ENCODE measurements at places on chromosomes 7 and 10.

DNA sequence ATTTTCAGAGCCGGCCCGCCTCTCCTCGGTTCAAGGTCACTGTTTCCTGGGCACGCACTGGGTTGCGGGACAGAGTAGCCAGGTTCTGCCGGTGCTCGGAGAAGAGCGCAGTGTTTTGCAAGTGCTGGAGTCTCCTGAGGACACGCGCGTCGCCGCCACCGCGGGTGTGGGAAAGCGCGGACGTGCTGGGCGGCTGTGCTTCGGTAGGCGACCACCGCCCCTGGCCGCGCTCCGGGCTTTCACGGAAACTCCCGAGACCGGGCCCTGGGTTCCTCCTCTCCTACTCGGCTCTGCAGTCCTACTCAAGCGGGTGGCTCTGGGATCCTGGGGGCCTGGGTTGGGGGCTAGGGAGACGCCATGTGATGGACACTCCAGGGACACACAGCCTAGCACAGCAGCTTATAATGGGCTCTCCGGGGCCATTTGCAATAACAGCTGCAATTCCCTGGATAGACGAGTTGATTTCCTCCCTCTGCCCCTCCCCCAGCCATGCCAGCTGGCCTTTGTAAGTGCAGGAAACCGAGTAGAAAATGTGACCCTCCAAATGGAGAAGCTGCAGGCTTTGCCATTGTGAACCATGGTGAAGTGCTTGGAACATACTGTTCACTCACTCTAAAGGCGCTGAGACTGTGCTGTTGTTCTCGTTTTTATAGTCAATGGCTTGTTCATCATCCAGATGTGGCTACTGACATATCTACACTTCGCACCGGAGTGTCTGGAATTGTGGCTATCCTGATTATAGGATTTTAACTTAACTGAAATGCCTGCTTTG, 2.1 kb downstream of the FRAT1 start:
- no peak for DNase-seq

DNA sequence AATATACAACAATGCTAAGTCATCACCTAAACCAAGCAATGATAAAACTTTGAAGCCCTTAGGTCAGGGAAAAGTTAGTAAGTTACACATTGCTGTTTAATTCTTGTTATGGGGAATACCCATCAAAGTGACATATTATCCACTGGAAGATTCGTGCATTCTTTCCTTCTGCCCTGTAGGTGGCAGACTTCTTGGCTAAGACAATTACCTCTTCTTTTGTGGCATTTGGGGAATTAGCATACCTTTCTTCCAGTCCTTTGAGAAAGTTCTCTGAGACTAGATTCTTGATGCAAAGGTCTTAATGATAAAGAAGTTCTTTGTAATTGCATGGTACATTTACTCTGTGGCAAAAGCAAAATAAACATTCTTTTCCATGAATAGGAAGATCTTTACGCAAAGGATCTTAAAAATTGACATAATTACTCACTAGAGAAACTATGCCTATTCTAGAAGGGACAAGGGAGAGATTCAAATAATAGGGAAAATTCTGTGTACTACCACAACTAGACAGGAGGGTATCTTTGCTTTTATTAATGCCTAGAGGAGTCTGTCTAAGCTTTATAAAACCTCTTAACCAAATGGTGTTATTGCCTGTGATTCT, 395.9 kb downstream of the GRM8 start:
- DNase-seq, result no peak

- peak; percentile 73 for DNase-seq
Observed at GRCh38 chr7:4791738-4792536, 16.5 kb downstream of the AP5Z1 start.

DNA sequence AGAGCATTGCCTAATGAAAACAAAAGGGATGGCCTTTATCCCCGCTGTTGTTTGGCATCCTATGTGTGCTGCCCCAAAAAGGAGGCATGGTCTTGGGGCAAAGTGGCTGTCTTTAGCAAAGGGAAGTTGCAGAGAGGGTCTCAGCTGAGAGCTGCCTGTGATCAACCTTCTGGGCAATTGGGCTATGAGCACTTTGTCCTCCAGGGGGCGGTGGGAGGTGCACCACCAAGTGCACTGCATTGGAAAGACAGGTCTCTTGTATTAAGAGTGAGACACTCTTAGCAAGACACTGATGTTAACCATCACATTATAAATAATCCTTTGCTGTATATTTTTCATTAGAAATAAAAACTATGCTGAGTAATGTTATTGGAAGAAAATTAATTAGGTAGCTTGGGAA, 314.8 kb downstream of the POM121L12 start:
- no peak for DNase-seq

DNA sequence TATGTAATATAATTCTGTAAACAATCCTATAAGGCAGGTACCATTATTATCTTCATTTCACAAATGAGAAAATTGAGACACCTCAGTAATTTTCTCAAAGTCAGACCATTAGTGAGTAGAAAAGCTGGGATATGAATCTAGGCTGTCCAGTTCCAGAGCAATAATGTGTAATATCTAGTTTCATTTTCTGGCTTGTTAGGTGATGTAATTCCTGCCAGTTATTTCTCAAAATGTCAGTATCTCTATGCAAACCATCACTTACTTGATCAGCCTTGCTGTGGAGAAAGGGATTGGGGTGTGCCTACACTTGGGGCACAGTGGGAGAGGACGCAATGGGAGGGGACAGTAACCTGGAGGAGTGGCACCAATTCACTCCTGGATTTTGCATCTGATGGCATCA, 157.5 kb downstream of the LYZL1 start:
- no peak for DNase-seq

- no peak for DNase-seq
Observed at GRCh38 chr10:13883636-13884444, 297.1 kb downstream of the PRPF18 start.

GRCh38 chr10:4568731-4569130, 257.3 kb upstream of the AKR1E2 start:
- DNase-seq, result no peak

DNA sequence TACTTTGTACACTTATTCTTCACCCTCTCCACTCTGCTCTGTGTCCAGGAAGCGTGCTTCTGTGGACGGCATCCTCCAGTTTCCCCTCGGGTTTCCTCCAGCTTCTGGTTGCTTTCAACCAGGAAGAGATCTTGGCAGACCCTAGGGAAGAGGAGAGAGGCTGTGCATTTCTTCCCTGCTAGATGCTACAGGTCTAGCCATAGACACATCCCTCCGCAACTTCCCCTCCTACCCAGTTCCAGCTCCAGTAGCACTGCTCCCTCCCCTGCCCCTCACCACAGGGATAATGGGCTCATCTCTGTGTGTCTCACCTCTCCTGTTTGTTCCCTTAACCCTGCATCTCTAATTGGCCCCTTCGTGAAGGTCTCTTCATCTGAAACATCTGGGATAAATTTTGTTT, 16.3 kb downstream of the TLL2 start:
- no peak for DNase-seq

DNA sequence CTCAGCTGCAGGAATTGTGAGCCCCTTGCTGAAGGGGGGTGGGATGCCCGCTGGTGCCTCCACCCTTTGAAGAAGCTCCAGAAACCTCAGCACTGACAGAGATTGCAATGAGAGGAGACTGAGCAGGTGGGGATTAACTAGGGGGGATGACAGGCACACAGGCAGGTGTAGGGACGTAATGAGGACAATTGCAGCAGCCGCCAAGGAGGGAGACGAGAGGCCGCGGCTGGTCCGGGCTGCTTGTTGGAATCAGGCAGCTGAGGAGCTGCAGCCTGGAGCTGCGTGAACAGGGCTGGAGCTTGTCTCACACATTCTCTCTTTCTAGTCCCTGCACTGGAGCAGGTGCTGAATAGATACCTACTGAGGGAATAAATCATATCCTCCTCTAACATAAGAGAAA, 122.0 kb upstream of the TCERG1L start:
- no peak for DNase-seq

DNA sequence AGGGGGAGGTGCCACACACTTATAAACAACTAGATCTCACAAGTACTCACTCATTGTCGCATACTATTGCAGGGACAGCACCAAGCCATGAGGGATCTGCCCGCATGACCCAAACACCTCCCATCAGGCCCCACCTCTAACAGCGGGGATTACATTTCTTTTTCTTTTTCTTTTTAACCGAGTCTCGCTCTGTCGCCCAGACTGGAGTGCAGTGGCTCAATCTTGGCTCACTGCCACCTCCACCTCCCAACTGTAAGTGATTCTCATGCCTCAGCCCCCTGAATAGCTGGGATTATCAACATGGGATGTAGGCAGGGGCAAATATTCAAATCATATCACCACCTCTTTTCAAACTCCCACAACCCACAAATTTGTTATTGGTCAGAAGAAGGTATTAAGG, 76.7 kb downstream of the SKAP2 start:
- no peak for DNase-seq

GRCh38 chr10:5514226-5514850, 10.4 kb upstream of the CALML3 start:
- DNase-seq, result no peak

DNA sequence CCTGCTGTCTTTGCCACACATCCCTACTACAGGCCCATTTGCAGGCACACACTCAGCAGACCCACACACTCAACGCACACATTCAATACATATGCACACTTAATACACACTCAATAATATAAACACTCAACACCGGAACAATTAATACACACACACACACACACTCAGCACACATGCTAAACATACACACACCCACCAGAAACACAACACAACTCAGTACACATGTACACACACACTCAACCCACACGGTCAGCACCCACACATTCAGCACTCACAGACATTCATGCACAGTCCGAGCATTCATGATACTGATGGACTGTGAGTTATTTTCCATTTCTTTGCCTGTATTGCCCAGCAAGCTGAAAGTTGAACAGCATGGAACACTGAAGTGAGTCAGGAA, 35.4 kb upstream of the SMNDC1 start:
- no peak for DNase-seq

GRCh38 chr7:30465046-30465810, 13.4 kb downstream of the NOD1 start:
- DNase-seq, result no peak

- DNase-seq, result no peak
Observed at GRCh38 chr7:131955679-131956078, 399.3 kb upstream of the PODXL start.

DNA sequence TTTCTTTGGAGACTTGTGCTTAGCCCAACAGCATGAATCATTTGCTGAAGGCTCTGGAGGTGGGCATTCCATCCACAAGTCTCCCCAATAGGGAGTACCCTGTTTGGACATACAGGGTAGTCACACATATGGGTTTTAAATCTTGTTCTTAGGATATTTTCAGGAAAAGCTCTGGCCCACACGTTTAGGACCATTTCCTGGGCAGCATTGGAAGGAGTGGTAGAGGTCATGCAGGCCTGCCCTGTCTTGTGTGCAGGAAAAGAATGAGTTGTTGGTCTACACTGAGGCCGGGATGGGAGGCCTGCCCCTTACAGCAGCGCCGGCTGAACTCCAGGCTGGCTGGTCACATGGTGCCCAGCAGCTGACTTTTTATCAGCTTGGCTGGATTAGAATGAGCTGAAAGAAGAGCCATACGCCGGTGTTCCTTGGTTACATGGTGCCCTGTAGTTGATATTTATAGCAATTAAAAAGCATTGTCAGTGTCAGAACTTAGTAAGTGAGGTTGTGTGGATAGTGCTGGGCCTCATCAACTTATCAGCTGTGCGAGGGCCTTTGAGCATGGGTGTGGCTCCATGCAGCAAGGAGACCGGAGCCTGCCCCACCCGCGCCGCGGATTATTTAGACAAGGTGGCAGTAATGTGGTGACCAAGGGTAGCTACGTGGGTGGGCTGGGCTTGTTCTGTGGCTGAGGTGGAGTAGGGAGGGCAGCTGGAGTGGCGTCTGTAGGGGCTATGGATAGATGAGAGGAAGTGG, 28.6 kb downstream of the OGDH start:
- no peak for DNase-seq

GRCh38 chr10:100319707-100320402, 10.2 kb downstream of the PKD2L1 start:
- DNase-seq, result no peak

DNA sequence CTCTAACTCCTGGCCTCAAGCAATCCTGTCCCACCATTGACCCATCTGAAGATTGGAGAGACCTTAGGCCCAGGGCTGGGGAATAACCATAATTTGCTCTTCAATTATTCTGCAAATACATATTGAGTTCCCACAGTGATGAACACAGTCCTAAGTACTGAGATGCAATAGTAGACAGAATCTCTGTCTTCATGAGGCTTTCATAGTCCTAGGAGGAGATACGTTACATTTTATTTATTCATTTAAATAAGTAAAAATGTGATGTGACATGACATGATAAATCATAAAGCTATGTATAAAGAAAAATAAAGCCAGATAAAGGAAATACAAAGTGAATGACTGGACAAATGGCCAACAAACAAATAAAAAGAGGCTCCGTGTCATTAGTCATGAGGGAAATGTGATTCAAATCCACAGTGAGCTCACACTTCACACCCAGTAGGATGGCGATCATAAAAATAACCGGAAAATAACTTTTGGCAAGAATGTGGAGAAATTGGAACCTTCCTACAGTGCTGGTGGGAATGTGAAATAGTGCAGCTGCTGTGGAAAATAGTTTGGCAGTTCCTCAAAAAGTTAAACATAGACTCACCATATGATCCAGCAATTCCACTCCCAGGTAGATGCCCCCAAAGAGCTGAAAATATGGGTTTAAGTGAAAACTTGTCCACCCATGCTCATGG, 52.1 kb upstream of the JCAD start:
- DNase-seq, result no peak

GRCh38 chr7:48147078-48147591, 24.1 kb upstream of the ABCA13 start:
- DNase-seq, result no peak

DNA sequence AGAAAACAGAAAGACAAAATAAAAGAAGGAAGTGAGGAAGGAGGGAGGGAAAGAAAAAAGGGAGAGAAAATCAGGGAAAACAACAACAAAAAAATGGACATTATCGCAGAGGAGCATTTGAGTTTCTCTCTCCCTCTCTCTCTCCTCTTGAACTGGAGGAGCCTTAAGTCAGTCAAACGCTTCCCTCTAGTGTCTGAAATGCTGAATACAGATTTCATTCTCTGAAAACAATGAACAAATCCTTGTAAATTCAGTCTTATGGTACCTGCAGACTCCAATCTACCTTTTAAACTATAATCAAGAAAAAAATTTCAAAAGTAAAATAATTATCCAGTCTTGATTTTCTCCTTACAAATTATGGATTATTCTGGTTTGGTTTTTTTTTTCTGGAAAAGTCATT, 89.2 kb upstream of the PFKP start:
- peak; percentile 34 for DNase-seq

GRCh38 chr7:42456267-42456666, 219.3 kb upstream of the GLI3 start:
- DNase-seq, result no peak

DNA sequence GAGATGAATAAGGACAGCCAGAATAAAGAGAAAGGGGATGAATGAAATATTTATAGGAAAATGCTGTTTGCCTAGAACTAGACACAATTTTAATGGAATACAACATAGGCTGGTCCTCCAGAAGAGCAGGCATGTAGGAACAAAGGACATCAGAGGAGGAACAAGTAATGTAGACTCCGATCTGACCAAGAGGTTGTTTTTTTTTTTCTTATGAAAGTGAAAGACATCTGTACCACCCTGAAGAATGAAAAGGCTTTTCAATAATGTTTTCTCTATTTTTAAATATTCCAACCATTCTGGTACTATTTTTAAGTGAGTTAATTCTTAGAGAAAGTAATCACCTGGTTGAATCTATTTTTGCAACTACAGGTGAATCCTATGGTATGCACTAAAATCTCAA, 136.9 kb upstream of the PTN start:
- DNase-seq, result no peak

- DNase-seq, result no peak
Observed at GRCh38 chr10:49767752-49768151, 5.6 kb upstream of the OGDHL start.

GRCh38 chr10:73759512-73760115, 15.4 kb downstream of the SEC24C start:
- no peak for DNase-seq

GRCh38 chr7:94380264-94380663, 14.4 kb upstream of the COL1A2 start:
- no peak for DNase-seq
